ENCODE measurements at places on chromosomes 4 and X. TPM values are rescaled to one million over a fixed set of nuclear protein-coding genes. Genes with fewer than 3 reads are reported as not detected.

DNA sequence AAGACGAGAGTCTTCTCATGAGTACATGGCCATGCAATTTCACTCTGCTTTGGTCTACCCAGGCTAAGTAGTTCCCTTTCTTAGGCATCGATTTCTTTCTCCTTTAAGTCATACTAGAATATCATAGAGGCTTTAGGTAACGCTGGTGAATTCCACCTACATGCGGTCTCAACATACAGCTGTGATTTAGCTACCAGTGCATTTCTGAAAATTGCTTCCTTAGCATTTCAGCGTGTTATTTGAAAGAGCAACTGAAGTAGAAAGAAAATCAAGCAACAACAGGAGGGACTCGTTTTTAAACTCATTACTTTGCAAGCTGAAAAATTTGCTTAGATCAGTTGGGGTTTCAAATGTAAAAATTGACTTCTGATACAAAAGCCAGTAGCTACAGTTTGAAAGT, 48.1 kb upstream of the RASGEF1B start:
- no peaks in the 10 kb centered on the region for H3K4me1 ChIP-seq
- no peak overlapping the region for H3K27ac ChIP-seq
- H3K4me3 ChIP-seq = no peak overlapping the region
- H3K36me3 ChIP-seq = no peaks in the 10 kb centered on the region
- no peaks in the 10 kb centered on the region for H3K27me3 ChIP-seq
- no peak for DNase-seq

- no peaks in the 10 kb centered on the region for H3K4me1 ChIP-seq
- no peaks in the 10 kb centered on the region for H3K27me3 ChIP-seq
- DNase-seq = no peak
- H3K27ac ChIP-seq = no peak overlapping the region
- no peak overlapping the region for H3K4me3 ChIP-seq
Observed at GRCh38 chrX:35115205-35115604, 172.6 kb downstream of the FAM47B start.

Gene ADH5
- 230 TPM for total RNA-seq

GRCh38 chr4:88335092-88335665, 43.5 kb upstream of the HERC6 start:
- H3K4me1 ChIP-seq = no peaks in the 10 kb centered on the region
- no peaks in the 10 kb centered on the region for H3K36me3 ChIP-seq
- no peak overlapping the region for H3K27ac ChIP-seq
- no peak overlapping the region for H3K4me3 ChIP-seq

DNA sequence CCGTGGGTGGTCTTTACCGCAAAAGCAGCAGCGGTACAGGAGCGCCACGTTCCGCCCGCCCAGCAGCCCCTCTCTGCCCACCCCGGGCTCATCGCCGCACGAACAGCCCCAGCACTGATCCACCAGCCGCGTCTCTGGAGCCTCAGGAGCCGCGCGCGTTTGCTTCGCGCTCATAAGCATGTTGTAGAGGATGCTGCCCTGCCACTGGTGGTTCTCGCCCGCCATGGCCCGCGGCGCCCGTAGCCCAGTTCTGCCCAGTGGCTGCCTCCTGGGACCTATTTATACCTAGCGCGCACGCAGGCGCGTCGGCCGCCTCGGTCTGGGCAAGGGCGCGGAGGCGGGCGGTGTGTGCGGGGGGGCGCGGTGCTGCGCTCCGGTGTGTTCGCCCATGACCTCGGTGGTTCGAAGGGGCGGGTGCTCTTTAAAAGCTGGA, at the start of gene NR0B1:
NR0B1 (minus strand) TSS at position 252 of the 433 bp plus-strand sequence; CDS start at position 225, 27 bp downstream.
- peak within 1 kb of the TSS; percentile 11 for H3K4me3 ChIP-seq
- H3K36me3 ChIP-seq = no peaks in the 10 kb centered on the region
- H3K27ac ChIP-seq = no peak within 1 kb of the TSS
- no peaks in the 10 kb centered on the region for H3K27me3 ChIP-seq
- DNase-seq = peak; percentile 35

DNA sequence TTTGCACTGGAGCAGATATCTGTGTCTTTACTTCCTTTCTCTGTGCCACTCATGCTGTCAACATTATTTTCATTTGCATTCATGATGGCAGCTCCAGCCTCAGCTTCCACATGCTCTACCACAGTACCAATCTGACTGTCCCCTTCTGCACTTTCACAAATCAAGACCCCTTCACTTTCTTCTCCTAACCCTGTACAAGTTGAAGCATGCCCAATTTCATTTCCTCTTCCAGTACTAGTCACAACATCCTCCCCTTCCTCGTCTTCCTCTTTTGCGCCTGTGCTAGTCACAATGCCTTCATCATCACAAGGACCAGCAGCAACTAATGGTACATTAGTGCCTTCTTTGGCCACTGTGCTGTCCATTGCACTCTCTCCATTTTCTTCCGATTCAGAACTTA, 26.5 kb downstream of the BOD1L1 start:
- H3K4me3 ChIP-seq = no peak overlapping the region
- no peak overlapping the region for H3K27ac ChIP-seq
- H3K27me3 ChIP-seq = no peaks in the 10 kb centered on the region
- DNase-seq = no peak
- no peaks in the 10 kb centered on the region for H3K36me3 ChIP-seq

DNA sequence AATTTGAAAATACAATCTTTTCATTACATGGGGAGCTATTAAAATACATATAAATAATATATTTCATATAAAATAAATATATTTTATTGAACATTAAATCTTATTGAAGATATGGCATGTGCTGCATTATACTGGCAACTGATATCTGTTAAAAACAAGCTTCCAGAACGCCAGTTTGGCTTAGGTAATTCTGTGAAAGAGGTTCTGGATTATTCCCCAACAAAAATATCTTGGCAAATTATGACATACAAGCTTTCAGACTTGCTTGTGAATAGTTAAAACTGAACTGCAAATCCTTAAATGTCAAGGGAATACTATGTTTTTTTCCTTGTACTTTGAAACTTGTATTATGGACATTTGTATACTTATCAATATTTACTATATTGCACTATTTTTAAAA, 210.2 kb upstream of the LCORL start:
- H3K36me3 ChIP-seq = no peaks in the 10 kb centered on the region
- no peak for DNase-seq
- H3K27ac ChIP-seq = no peak overlapping the region
- H3K27me3 ChIP-seq = peaks cover 1% of the 10 kb centered on the region
- H3K4me3 ChIP-seq = no peak overlapping the region

GRCh38 chr4:42268824-42269223, 116.4 kb upstream of the BEND4 start:
- H3K36me3 ChIP-seq = no peaks in the 10 kb centered on the region
- no peak overlapping the region for H3K27ac ChIP-seq
- H3K4me1 ChIP-seq = no peaks in the 10 kb centered on the region
- no peak for DNase-seq
- H3K27me3 ChIP-seq = no peaks in the 10 kb centered on the region

- H3K4me1 ChIP-seq = no peaks in the 10 kb centered on the region
- H3K27ac ChIP-seq = no peak overlapping the region
- H3K4me3 ChIP-seq = no peak overlapping the region
- DNase-seq = no peak
Observed at GRCh38 chr4:90769251-90769650, 642.1 kb downstream of the CCSER1 start.

Gene BANK1
- 1.5 TPM for total RNA-seq

- no peaks in the 10 kb centered on the region for H3K4me1 ChIP-seq
- H3K36me3 ChIP-seq = no peaks in the 10 kb centered on the region
Observed at GRCh38 chrX:40371376-40371775, 209.4 kb upstream of the ATP6AP2 start.

DNA sequence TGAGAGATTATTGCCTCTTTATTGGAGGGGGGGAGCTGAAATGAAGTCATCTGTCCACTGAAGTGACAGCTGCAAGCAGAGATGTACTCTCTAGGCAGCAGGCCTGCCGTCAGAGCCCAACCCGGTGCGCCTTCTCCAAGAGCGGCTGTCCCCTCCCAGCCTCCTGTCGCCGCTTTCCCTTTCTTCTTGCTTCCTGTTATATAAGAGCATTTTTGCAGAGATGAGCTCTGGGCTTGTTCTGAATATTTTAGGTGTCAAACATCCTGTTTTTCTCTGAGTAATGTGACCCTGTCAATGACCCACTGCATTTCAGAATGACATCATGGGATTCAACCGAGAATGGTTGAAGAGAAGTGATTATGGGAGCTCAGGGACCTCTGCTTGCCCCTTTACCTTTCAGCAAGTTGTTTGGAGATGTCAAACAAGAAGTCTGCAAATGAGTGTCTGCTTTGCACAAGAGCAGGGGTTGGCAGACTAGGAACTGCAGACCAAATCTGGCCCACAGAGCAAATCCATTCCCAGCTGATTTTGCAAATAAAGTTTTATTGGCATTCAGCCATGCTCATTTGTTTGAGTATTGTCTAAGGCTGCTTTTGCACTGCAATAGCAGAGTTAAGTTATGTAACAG, 79.9 kb downstream of the SLC9A6 start:
- H3K36me3 ChIP-seq = no peaks in the 10 kb centered on the region
- H3K4me3 ChIP-seq = no peak overlapping the region
- H3K27ac ChIP-seq = peak overlapping the region; percentile 42
- no peak for DNase-seq

Gene DOCK11
- total RNA-seq = 59.8 TPM

GRCh38 chrX:46850771-46851170, 13.9 kb downstream of the RP2 start:
- H3K4me3 ChIP-seq = no peak overlapping the region
- H3K27ac ChIP-seq = no peak overlapping the region
- H3K4me1 ChIP-seq = no peaks in the 10 kb centered on the region

DNA sequence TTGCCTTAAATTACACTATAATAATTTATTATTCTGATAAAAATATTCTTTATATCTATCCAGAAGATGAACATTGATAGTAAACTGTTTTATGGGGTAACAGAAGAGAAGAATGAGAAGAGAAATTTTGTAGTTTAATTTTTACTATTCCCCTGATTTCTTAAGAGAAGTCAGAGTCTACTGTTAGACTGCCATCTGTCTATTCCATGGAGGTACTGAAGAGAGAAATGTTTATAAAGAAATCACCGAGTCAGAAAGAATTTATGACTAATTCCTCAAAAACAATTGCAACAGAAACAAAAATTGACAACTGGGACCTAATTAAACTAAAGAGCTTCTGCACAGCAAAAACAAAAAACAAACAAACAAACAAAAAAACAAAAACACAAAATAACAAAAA, 149.9 kb downstream of the FGF16 start:
- no peak for DNase-seq
- no peak overlapping the region for H3K27ac ChIP-seq
- H3K4me3 ChIP-seq = no peak overlapping the region
- H3K4me1 ChIP-seq = no peaks in the 10 kb centered on the region
- H3K36me3 ChIP-seq = no peaks in the 10 kb centered on the region

Gene BMPR1B
- 13.9 TPM for total RNA-seq

DNA sequence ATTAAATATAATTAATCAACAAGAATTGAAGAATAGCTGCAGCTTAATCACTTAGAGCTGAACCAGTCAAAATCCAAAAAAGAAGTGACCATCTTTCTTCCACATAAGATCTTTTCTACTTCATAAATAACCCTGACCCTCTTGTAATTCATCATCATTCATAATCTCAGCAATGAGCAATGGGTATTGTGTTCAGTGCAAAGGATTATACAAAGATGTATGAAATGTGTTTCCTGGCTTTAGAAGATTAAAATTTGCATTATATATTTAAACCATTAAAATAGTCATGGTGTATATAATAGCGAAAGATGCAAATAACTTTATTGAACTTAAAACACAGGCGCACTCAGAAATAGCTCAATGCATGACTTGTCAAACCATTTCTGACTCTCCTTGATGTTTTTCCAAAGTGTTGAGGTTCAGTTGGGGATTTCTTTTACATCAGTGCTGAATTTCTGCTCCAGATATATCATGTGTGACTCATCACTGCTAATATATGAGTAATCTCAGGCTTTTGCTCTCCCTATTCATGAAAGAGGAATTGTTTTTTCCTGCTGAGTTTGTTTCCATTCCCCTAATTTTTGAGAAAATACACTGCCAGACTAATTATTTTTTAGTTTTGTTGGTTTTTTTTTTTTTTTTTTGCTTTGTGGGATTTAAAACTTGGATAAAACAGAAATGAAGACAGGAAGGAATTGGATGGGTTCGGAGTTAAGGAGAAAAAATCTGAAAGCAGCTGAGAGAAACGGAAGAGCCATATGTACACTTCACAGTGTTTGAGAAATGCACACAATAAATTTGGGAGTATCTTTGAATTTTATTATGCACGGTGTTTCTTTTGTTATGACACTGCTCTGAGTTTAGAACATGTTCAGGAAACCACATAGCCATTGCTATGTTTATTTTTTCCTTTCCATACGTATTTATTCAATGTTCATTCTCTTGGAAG, 290.1 kb upstream of the PCDH7 start:
- no peaks in the 10 kb centered on the region for H3K4me1 ChIP-seq
- no peak overlapping the region for H3K27ac ChIP-seq
- no peak for DNase-seq
- no peaks in the 10 kb centered on the region for H3K36me3 ChIP-seq
- H3K4me3 ChIP-seq = no peak overlapping the region

- no peak overlapping the region for H3K4me3 ChIP-seq
- DNase-seq = no peak
- no peak overlapping the region for H3K27ac ChIP-seq
- no peaks in the 10 kb centered on the region for H3K36me3 ChIP-seq
- no peaks in the 10 kb centered on the region for H3K27me3 ChIP-seq
Observed at GRCh38 chrX:116010939-116011338, 159.6 kb upstream of the AGTR2 start.

DNA sequence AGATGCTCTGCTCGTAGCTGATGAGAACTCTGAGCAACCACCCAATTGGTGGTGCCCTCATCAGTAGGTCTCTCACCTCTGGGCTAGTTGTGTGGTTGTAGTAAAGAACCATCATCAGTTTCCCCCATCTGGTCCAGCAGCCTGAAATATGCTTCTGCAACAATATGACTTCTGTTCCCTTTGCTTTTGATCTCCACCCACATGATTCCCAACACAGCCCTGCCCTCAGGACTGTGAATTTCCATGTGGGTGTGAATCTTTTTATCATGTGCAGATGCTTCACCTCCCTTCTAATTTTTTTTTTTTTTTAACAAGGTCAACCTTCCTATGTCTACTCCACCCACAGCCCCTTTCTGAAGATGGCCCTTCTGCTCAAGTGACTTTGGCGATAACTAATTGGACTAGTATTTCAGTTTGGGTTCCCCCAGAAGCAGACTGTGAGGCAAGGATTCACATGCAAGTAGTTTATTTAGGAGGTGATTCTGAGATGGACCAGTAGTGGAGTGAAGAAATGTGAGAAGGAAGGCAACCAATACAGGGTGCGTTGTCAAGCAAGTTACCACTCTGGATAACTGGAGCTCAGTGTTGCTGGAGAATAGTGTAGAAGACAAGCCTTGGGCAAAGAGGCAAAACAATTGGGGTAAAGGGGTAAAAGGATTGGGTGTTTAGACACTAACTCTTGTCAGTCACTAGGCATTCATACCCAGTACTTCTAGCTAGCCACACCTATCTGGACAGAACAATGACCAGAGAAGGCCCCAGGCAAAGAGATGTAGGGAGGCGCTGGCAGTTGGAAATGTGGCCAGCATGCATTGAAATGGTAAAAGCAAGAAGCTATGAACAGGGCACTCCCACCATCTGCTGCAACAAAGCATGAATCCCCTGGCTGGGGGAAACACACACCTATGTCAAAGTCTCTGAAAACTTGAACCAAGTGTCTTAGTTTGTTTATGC, 466.2 kb downstream of the BCOR start:
- H3K27me3 ChIP-seq = no peaks in the 10 kb centered on the region
- no peaks in the 10 kb centered on the region for H3K36me3 ChIP-seq
- H3K4me1 ChIP-seq = no peaks in the 10 kb centered on the region

Gene ARR3
- not detected for total RNA-seq

GRCh38 chr4:122661176-122662160, 40.6 kb upstream of the IL21 start:
- no peaks in the 10 kb centered on the region for H3K36me3 ChIP-seq
- H3K27me3 ChIP-seq = no peaks in the 10 kb centered on the region
- no peak overlapping the region for H3K27ac ChIP-seq
- H3K4me1 ChIP-seq = peaks cover 3% of the 10 kb centered on the region
- no peak overlapping the region for H3K4me3 ChIP-seq
